ENCODE measurements at places on chromosomes 5 and 9.

GRCh38 chr5:149172261-149172660 lies 31.0 kb downstream of the ABLIM3 start:
- DNase-seq = peak; percentile 4

DNA sequence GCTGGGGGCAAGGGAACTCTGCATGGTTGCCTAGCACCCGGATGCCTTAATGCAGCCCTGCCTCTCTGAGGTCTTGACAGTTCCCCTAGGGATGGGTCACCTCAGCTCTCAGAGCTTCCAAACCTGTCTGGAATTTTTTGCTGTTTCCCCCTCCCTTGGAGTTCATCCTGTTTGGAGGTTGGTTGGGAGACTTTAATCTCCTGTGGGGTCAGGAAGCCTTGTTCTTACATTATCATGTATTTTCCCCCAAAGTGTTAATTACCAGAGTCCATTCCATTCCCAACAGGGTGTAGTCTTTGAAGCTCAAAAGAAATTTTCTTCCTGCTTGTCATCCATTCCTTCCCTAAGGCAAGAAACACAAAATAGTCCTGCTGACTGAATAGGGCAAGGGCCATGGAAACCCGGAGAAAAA lies 150.3 kb upstream of the SPRY4 start:
- DNase-seq = no peak

DNA sequence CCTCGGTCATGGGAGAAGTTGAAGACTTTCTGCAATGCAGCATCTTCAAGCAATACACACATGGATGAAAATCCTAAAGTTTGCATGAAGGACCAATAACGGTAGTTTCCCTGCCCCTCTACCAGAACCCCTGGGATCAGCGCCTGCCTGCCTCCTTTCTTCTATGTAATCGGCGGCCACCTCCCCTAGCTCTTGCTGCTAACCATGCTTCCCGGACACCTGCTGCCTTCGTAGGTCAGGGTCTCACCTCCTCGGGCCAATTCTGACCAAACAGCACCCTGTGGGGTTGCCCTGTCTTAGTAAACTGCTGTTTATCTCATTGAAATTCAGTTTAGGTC lies 388 bp upstream of the MED10 start:
- no peak for DNase-seq

GRCh38 chr5:87829217-87829551 lies 416.5 kb upstream of the CCNH start:
- DNase-seq = no peak

GRCh38 chr9:134358662-134359319 lies 32.5 kb downstream of the RXRA start:
- DNase-seq = no peak

GRCh38 chr5:140344683-140345423 lies 1.6 kb downstream of the HBEGF start:
- peak; percentile 31 for DNase-seq

GRCh38 chr5:44332285-44332971 lies 56.8 kb downstream of the FGF10 start:
- no peak for DNase-seq

GRCh38 chr9:129210125-129210524 lies 32.1 kb upstream of the IER5L start:
- DNase-seq = no peak

DNA sequence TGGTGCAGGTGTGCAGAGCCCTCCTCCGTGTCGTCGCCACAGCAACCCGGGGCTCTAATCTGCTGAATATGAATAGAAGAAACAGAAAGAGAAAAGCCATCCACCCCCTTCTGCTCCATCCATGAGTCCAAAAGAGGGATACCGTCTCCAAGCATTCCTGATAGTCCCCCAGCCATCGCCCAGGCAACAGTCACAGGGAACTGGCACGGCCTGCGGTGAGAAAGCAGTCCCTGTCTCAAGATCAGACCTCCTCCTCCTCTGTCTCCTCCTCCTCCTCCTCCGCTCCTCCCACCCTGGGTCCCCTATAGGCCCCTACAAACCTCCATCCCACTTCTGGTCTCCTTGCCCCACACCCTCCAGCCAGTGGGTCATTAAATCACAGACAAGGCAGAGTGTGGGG lies 308.1 kb upstream of the MPDZ start:
- no peak for DNase-seq

DNA sequence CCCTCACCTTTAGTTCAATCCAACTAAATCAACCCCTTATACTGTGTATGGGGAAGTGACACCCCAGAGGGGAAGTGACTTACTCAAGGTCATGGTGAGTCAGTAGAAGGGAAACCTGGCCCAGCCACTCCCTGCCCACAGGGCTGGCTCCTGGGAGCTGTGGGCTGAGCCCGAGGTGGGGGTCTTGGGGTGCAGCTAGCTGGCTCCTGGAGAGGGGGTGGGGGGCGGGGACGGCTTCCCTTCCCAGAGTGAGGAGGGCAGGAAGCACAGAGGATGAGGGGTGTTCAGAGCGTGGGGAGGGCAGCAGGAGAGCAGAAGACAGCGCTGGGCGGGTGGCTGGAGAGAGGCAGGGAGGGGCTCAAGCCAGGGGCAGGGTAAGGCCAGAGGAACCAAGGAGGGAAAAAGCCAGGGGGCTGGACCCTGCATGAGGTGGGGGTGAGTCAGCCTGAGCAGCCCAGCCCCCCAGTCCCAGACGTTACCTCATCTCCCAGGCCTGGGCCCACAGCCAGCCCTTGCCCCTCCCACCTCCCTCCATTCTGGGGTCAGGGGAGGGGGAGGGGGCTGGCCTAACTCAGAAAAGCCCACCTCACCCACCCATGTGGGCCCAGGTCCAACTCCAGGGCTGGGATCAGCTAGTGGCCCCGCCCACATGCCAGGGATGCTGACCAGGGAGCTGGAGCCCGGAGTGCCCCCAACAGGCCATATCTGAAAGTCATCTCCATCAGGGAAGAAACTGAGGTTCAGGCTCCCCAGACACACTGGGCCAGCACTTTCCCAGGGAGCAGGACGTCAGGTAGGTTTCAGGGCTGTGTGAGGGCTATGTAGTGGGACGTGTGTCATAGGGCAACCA lies 2.8 kb downstream of the PDLIM7 start:
- no peak for DNase-seq

GRCh38 chr9:134123764-134124128 lies 12.1 kb upstream of the WDR5 start:
- no peak for DNase-seq

- no peak for DNase-seq
Observed at GRCh38 chr5:88889189-88890069, 6.4 kb upstream of the MEF2C start.

GRCh38 chr9:72733895-72734294 lies 212.5 kb downstream of the TMC1 start:
- no peak for DNase-seq

DNA sequence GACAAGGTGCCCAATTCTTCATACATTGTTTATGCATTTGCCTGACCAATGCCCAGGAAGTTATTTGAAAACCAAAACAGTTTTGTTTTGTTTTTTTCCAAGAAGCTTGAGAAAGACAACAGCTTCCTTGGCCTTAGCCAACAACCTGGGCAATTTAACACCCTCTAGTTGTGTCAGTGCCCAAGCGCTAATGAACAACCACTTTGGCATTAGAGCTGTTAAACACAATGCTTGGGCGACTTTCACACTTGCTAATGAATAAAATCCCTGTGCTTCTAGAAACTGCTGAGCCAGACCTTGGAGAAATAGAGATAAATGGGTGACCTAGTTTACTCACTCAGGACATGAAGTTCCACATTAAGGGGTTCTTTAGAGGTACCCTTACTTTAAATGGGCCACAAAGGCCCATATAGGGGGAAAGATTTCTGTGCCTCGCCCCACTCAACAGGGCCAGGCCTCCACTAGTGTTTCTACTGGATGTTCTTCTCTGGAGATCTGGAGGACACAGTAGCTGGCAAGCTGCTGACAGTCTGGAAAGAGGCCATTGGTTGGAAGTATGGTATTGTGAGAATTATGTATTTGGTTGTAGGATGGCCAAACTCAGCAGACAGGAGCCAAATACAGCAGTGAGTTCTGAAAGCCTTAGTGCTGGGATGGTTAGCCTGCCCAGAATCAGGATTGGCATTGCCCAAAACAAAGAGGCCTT lies 179.8 kb downstream of the DOCK8 start:
- no peak for DNase-seq

- DNase-seq = no peak
Observed at GRCh38 chr5:108587821-108588220, 159.9 kb upstream of the FER start.

DNA sequence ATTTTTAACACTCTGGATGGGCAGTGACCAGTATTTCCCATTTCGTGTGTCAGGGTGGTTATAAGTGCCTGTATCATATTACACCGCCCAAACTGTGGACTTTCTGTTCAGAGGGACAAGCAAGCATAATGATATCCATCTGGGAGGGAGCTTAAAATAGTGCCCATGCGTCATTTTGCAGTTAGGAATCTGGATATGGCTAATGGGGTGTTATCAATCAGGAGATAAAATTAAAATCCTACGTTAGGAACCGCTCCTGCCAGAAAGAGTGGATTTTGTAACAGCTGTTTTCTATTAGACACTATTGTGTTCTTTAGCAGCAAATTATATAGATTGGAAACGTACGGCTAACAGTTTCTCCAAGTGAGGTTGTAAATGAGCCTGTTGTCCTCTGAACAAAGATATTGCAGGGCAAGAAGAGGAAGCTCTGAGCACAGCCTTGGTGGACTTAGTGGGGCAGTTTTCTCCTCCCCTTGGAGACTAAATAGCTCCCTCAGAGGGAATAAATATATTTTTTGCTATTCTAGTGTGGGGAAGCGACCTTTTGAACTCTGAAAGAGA lies 160.4 kb downstream of the SPATA31D1 start:
- DNase-seq = no peak

GRCh38 chr9:8677741-8678140 lies 878.2 kb upstream of the DMAC1 start:
- DNase-seq = no peak

Data from activated naive CD4-positive, alpha-beta T cell treated with Interleukin-2 at 50 U/mL for 16 hours (primary cell).